ENCODE measurements at places on chromosomes 12 and 14.

- DNase-seq, result no peak
Observed at GRCh38 chr12:125564753-125565152, 499.5 kb downstream of the AACS start.

DNA sequence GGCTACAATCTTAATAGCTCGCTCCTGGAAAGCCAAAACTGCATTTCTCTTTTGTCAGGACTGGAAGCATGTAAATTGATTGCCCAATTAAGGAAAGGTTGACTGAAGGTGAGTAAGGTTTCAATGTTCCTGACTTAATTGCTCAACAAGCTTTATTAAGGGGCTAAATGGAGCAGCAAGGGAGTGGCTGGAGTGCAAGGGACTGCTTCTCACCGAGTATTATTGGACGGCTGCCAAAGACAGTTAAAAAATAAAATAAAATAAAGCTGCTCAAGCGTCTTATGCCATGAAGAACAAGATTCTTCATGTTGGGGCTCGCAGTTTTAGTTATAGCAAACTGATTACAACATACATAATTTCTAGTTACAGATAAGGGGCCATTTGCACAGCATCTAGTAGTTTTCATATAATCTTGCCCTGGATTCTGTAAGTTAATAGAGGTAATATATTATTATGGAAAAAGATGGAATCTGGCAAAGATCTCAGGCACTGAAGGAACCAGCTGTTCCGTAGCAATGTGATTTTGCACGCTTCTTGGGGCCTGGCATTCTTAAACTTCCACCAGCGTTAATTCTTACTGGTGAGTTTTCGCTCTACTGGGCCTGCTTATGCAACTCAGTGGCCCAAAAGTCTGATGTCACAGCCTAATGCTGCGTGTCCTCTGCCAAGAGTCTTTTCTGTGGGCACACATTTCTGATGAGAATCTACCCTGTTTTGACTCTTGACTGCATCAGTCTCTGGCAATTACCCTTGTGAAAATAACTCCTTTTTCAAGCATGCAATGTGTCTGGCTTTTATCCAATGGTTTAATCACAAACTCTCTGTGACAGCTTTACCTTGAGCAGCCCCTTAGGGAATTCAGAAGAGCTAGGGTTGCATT lies 108.5 kb downstream of the SLC38A1 start:
- no peak for DNase-seq

- DNase-seq, result no peak
Observed at GRCh38 chr14:35213143-35213788, 78.9 kb upstream of the PSMA6 start.

- DNase-seq, result no peak
Observed at GRCh38 chr14:96126339-96126782, 78.3 kb upstream of the BDKRB2 start.

GRCh38 chr14:43338713-43339112 lies 1168.4 kb downstream of the FSCB start:
- no peak for DNase-seq

DNA sequence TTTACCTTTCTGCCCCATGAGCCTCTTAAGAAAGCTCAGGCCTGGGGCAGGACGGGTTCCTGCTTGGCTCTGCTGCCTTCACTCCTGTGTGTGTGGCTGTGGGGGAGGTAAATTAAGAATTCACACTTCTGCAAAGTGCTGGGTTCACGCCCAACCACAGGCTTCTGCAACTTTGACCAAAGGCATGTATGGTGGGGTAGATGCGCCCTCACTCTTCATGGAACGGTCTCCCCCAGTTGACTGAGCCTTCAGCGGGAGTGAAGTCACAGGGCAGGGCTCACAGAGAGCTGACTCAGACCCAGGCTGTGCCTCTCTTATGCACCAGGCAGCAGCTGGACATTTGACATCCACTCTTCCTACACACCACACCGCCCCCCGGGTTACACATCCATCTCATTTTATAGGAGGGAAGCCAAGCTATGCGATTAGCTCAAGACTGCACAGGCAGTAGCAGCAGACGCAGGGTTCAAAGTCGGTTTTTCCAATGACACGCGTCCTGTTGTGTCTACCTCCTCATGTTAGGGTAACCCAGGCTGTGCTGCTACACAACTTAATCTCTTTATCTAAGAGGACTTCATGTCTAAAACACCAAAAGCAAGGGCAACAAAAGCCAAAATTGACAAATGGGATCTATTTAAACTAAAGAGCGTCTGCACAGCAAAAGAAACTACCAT lies 15.4 kb upstream of the BCL11B start:
- no peak for DNase-seq

DNA sequence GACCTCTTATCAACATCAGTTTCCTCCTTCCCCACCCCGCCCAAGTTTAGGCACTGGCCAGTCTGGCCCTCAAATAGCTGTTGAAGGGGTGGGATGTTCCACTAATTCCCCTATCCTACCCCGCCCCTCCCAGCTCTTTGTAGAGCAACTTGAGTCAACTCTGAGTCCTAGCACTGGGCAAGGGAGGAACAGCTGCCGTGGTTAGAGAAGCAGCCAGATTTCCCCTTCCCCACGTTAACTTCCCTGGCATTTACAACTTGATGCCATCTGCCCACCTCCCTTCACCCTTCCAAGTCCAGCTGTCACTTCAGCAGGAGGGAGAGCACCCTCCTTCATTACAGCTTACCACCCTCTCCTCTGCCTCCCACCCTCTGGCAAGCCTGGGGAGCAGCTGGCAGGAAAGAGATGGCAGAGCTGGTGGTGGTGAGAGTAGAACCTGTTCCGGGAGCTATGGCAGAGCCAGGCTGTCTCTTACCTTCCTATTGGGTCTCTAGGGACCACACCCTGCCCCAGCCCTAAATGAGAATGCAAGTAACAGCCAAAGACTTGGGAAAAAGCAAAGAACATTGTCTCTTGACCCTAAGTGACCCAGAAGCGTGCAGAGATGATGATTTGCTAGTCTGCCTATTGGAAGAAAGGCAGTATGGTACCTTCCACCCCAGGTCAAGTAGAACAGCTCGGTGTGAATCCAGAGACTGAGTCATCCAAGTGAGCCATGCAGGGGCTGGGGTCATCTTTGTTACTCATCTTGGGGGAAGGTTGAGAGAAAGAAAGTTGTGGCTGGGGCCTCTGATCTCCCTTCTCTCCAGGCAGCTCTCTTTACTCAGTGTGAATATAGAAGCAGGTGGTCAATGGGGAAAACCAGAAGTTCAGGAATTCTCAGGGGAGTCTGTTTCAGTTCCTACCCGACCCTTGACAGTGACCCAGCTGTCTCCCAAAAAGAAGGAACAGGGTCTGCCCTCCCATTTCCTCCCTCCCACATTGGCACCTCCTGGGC lies 1.5 kb downstream of the BLOC1S1 start:
- no peak for DNase-seq

- peak; percentile 68 for DNase-seq
Observed at GRCh38 chr12:62744551-62744950, 190.4 kb downstream of the PPM1H start.

DNA sequence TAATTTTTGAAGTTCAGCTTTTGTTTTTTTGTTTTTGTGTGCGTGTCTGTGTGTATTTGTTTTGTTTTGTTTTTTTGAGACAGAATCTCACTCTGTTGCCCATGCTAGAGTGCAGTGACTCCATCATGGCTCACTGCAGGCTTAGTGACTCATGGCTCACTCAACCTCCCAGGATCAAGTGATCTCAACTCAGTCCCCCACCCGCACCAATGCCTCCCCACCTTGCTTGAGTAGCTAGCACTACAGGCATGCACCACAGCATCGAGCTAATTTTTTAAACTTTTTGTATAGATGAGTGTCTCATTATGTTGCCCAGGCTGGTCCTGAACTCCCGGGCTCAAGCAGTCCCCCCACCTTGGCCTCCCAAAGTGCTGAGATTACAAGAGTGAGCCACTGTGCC lies 981.4 kb downstream of the BCL11B start:
- DNase-seq, result no peak

DNA sequence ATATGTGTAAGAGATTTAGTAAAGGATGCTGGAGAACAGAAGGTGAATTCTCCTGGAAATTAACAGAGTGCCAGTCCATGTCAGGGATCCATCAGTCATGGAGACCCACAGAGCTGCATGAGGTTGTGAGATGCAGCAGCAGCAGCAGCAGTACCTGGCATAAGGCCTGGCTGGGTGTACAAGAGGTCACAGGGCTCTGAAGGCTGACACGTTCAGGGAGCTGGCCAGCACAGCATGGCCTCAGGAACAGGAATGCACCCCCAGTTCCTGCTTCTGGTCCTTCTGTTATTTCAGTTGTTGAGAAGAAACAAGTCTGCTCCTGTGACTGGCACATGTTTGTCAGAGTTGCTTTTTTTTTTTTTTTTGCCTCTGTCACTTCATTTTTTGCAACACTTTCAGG lies 210.8 kb downstream of the CNTN1 start:
- DNase-seq, result no peak

DNA sequence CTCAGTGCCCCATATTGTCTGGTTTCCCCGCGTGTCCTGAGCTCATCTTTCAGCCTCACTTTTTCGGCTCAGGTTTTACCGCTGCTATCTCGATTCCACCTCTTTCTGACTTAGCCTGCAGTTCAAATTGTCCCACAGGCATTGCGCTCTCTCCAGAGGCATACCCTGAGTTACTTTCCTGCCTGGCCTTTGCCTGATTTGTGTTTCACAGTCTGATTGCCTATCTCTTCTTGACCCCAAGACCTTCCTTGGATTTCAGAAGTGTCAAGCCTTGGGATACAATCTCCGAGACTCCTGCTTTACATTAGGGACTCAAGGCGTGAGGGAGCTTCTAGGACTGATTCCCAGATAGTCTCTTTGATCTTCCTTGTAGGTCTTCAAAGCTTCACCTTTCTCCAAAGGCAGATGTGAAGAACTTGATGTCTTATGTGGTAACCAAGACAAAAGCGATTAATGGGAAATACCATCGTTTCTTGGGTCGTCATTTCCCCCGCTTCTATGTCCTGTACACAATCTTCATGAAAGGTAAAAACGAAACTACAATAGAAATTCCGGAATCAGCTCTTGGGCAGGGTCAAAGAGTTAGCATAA lies 629 bp downstream of the LETMD1 start:
- DNase-seq, result no peak
